ENCODE measurements at places on chromosomes 3 and 15.

DNA sequence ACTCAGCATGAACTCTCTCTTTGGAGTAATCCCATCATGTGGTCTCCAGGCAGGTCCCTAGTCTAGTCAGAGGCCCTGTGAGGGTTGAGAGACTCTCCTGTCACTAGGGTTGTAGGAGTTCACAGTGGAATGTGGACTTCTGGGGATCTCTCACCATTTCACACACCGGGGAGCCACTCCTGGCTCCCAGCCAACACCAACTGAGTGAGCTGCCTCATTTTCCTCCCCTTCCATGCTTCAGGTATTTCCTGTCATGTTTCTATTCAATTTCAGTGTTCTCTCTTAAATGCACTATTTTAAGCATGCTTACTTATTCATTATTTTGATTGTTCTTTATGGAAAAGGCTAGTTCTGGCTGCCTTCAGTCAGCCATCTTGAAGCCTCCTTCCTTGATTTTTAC is 467.5 kb upstream of the ARL6 start:
- DNase-seq, result no peak

DNA sequence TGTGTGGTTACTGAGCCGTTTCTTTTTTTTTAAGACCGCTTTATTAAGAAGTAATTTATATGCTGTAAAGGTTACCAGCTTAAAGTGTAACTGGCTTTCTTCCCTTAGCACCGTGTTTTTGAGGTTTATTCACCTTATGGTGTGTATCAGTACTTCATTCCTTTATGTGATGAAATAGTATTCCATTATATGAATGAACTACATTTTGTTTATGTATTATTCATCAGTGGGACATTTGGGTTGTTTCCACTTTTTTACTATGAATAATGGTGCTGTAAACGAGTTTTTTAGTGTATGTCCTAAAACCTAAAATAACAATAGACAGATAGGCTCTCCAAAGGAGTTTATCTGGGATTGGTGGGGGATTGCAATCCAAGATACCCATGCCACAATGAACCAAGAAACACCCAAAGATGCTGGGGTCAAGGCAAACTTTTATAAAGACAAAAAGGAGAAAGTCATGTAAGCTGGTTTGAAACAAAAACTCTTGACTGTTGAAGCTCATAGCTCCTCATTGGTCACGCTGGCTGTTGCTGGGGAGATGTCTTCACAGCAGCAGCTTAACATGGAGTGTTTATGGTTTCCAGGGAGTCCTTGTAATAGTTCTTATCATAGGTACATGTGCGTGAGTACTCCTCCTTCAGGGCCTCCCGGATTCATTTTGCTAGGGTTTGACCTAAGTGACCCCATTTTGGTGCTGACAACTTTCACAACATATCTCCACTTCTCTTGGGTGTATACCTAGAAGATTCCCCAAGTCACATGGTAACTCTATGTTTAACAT is 16.0 kb downstream of the TM2D3 start:
- DNase-seq, result no peak

GRCh38 chr15:90401495-90401894 is 13.5 kb downstream of the IQGAP1 start:
- DNase-seq, result no peak

GRCh38 chr3:47991341-47991740 is 24.9 kb downstream of the MAP4 start:
- DNase-seq, result no peak

GRCh38 chr3:35393901-35394799 is 245.2 kb upstream of the ARPP21 start:
- DNase-seq, result no peak

- DNase-seq, result no peak
These were observed 418.8 kb downstream of the MAGI1 start for GRCh38 chr3:65619888-65620287.
